ENCODE measurements at places on chromosomes 13 and 19.

- no peak for DNase-seq
Observed at GRCh38 chr13:93559718-93560117, 333.1 kb downstream of the GPC6 start.

GRCh38 chr19:18431351-18432197 lies 6.4 kb downstream of the ISYNA1 start:
- DNase-seq: no peak

DNA sequence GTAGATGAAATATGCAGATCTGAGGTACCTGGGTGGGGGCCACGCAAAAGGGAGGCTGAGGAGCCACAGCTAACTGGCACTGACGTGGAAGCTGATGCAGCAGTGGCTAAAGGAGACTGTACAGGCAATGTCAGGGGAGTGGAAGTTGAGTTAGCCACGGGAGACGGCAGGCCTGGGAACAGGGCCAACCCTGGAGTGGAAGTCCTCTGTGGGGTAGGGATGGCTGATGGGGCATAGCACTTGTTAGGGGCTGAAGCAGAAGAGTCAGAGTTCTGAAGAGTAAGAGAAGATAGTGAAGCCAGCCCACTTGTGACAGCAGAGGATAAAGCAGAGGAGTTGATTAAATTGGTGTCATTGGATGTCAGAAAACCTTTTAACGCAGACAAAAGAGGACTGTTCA lies 22.8 kb upstream of the STOML3 start:
- DNase-seq: no peak

- no peak for DNase-seq
Observed at GRCh38 chr13:100221166-100221565, 132.3 kb downstream of the PCCA start.

DNA sequence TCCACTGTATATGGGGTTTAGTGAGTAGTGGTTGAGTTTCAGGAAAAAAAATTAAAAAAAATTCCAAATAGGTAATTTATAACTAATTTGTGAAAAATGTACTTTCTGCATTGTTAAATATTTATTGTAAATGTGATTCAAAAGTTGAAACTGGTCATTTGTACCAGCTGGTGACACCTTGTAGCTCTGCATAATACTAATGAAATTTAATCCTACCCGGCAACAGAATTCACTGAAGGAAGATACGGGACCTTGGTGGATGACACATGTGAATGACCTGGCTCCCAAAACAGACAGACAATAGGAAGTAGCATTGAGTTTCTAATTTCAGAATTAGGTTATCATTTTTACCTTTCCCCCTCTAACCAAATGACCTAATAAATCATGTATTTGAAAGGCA lies 73.8 kb downstream of the SLITRK6 start:
- no peak for DNase-seq

- DNase-seq: peak; percentile 34
Observed at GRCh38 chr13:90868321-90868920, 479.1 kb upstream of the MIR17HG start.

DNA sequence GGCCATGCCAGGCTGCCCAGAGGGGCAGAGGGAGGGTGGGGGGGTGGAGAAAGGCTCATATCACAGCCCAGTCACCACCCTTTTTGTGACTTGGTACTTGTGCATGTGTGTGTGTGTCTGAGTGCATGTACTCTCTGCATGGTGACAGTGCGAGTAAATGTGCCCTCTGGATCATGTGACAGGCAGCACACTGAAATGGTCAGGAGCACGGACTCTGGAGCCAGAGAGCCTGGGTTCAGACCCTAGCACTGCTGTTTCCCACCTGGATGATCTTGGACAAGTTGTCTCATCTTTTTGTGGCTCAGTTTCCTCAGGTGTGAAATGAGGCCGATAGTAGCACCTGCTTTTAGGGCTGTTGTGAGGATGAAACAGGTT lies 2.0 kb downstream of the CIC start:
- DNase-seq: no peak

DNA sequence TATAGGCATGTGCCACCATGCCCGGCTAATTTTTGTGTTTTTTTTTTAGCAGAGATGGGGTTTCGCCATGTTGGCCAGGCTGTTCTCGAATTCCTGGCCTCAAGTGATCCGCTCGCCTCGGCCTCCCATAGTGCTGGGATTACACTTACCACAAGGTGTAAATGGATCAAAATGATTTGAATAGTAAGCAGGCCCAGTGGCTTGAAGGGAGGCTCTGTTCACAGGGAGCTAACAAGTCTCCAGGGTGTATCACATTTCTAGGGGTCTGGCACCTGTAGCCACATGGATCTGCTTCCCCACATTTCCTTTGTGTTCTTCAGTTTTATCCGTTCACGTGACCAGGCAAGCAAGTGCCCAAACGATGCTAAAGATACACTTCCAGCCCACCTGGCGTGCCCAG lies 13.5 kb upstream of the CNFN start:
- no peak for DNase-seq

DNA sequence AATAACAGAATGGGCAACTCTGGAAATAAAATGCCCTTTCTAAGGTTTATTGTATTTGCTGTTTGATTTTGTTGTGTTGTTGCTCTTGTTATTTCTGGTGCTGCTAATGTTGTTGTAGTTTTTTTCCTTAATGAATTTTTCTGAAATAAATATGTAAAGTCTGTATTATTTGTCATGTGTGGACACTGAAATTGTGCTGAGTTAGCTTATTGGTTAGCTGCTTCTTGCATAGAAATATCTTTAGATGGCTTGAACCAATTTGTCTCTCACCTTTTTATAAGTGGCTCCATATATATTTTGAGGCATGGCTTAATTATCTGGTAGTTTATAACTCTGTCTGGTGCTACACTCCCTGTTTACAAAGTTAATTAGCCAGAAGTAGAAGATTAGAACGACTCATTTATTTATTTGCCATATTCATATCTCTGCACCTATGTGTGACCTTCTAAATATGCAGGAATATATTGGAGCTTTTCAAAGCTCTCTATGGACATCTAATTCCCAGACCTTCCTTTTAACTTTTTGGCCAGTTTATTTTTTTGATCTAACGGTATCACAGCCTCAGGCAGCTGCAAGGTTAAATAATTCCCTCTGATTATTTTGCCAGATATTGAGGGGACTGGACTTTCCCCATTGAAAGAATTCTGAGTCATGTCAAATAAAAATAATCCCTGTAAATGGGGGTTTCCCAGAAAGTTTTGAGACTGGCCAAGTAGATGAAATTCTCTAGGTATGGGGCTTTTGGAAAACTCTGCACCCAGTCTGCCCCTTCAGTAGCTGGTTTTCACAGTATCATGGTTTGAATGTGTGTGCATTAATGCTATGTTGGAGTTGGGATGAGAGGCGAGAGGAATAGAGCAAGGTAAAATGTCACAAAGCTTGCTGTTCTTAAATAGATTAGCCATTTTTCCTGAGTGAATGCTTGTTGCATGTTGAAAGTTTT lies 1331.7 kb upstream of the MIR17HG start:
- DNase-seq: no peak

DNA sequence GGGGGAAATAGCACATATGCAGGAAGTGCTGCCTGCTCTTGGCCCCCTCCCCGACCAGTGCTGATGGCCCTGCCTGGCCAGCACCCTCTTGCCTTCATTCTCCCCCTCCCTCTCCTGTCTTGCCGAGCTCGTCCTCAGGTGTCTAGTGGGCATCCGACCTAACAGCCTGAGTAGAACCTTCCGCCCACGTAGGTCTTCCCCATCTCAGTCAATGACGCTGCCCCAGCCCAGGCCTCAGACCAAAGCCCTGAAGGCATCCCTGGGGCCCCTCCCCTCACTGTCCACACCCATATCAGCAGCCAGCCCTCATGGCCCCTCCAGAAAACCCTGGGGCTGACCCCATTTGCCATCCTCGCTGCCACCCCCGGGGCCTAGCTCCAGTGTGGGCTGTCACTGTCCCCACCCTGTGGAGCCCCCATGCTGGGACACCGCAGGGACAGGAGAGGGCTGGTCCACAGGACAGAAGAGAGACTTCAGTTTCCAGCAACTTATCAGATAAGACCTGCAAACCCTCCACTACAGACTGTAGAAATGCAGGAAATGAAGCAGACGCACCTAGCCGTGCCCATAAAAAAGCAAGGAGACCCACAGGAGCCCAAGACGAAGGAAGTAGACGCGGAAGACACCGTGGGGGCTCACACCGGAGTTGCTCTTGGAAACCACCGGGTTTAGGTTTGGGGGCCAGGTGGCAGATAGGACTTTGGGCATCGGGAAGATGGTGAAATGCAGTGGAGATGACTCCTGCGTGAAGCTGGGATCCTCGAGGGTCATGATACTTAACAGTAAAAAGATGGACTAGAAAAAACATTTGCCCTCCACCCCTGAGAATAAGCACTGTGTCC lies 38.3 kb downstream of the AP1M1 start:
- no peak for DNase-seq

- no peak for DNase-seq
Observed at GRCh38 chr19:34341935-34342680, 22.9 kb upstream of the GPI start.

DNA sequence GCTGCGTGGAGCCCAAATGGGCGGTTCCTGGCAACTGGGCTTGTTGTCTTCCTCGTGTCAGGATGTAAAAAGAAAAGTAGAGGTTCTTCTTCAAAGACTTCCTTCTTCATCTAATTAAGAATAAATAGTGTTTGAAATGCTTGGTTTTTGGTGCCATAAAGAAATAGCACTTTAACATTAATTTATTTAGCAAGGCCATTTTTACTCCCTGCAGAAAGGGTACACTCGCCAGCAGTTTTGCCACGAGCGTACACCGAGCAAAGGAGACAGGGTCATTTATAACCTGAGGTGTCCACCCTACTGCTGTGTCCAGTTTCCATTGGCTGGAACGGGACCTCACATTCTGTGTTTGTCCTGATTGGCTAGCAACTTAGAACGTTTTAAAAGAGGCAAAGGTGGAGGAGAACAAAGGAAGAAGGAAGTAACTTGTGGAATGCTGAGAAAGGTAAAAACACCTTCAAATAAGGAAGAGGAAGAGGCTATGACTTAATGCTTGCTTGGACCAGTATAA lies 21.8 kb upstream of the OR10H1 start:
- peak; percentile 67 for DNase-seq

- DNase-seq: no peak
Observed at GRCh38 chr19:45682908-45683307, 8.8 kb downstream of the SNRPD2 start.

GRCh38 chr19:10517760-10518443 lies 655 bp upstream of the S1PR5 start:
- DNase-seq: no peak

DNA sequence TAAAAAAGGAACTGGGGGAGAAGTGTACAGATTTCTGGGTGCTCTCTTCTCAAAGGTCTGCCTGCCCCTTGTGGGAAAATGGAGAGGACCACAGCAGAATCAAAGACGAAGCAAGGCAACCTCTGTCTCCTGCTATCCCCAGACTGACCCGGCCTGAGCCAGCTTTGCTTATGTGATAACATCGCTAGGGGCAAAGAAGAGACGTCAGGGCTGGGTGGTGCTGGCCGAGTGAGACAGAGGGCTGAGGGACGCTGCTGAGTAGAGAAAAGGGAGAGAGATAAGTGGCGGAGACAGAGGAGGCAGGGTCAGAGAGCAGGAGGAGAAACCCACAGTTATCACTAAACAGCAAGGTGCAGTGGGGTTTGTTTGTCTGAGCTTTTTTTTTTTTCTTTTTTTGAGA lies 4.6 kb upstream of the MUC16 start:
- no peak for DNase-seq

- no peak for DNase-seq
Observed at GRCh38 chr13:35882722-35883497, 248.3 kb downstream of the DCLK1 start.

DNA sequence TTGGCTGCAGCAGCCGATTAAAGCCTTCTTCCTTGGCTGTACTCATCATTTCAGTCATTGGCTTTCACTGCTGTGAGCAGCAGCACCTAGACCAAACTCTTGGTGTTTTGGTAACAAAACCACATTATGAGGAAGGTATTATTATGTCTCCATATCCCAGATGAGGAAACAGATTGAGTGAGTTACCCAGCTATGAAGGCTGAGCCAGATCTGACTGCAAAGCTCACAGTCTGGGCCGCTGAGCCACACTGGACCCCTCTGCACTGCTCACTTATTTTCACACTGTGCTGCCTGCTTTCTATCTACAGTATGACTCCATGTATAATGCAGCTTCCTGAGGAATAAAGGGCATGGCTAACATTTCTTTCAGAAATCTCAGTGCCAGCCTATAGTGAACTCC lies 24.5 kb downstream of the CRYL1 start:
- DNase-seq: no peak

Measured in LoVo (cell line).